SIG-M5 (cell line): ENCODE measurements at places on chromosomes 1 and 21.

GRCh38 chr21:15943009-15943666 lies 213.4 kb downstream of the USP25 start:
- DNase-seq = no peak

- DNase-seq = no peak
Measured at GRCh38 chr1:5265438-5266075, 611.1 kb downstream of the AJAP1 start.

- DNase-seq = no peak
Measured at GRCh38 chr1:26016953-26017545, 4.5 kb upstream of the EXTL1 start.

GRCh38 chr1:205979301-205979700 lies 23.9 kb downstream of the RAB7B start:
- DNase-seq = no peak

- DNase-seq = no peak
Measured at GRCh38 chr1:159448181-159448580, 8.7 kb downstream of the OR10J1 start.

GRCh38 chr1:240613356-240614142 lies 1.6 kb upstream of the GREM2 start:
- no peak for DNase-seq

- DNase-seq = no peak
Measured at GRCh38 chr1:29239142-29239541, 2.8 kb downstream of the PTPRU start.

GRCh38 chr1:54728027-54728426 lies 12.4 kb downstream of the TTC4 start:
- DNase-seq = no peak

GRCh38 chr1:7229186-7229585 lies 443.9 kb downstream of the CAMTA1 start:
- no peak for DNase-seq

DNA sequence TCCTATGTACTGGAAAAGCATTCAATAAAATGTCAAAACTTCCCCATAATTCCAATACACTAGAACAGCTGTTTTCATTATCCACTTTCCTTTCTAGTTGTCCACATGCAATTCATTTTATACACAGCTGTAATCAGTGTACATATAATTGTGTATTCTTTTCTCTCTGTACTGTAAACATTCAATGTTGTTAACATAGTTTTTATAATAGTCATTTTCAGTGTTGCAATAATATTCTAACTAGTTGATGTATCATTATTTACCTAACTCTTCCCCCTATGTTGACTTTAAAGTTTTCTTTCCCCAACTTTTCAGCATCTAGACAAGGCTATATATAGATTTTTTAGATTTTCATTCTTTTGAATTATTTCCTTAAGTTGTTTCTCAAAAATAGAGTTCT lies 44.4 kb downstream of the DIPK1A start:
- DNase-seq = no peak

- no peak for DNase-seq
Measured at GRCh38 chr1:160377585-160378206, 10.8 kb downstream of the NHLH1 start.

GRCh38 chr1:232440325-232441035 lies 189.5 kb downstream of the SIPA1L2 start:
- DNase-seq = no peak

GRCh38 chr1:119771016-119771415 lies 2.3 kb upstream of the HMGCS2 start:
- DNase-seq = no peak

DNA sequence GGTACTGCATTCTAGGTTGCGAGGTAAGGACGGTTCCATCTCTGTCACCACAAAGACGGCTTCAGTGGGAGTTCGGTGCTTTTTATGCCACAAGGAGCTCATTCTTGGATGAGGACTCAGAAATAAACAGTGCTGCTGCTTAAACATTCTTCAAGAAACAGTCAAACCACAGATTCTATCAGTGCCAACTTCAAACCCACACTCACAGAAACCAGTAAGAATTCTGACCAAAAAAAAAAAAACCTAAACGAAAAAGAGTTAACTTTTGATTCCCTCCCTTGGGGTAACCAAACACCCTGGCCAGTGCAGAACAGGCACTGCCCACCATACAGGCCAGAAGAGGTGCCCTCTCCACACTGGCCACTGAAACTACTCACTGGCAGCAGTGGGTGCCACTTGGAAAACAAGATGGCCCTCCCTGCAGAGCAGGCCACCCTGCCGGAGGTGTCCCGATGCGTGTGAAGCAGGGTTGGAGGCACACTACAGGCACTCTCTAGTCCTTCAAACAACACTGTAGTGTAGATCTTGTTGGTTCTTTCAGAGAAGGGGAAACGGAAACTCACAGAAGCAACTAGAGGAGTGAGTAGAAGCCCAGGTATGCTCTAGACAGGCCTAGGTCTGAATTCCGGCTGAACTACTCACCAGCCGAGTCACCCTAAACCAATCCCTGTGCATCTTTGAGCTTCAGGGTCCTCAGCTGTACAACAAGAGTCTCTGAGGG lies 87.3 kb upstream of the TLR5 start:
- DNase-seq = no peak

- no peak for DNase-seq
Measured at GRCh38 chr1:66349242-66349641, 184.7 kb upstream of the SGIP1 start.

DNA sequence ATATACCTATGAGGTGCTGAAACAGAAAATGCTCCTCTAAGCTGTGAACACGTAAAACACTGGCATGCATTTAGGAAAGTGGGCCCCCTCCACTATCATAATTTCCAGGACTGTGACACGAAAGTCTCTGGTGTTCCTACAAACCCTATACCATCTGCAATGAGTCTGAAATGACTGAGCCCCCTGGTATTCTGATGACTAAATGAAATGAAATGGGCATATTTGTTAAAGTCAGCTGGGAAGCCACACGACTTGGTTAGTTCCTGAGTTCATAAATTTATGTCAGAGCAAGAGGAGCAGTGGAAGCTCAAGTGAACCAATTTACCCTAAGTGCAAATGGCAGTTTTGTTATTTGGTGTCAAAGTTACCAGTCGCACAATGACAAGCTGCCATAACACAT lies 182.3 kb downstream of the KCTD3 start:
- no peak for DNase-seq

- DNase-seq = no peak
Measured at GRCh38 chr1:79283451-79283850, 276.9 kb upstream of the ADGRL4 start.
